Thymus (tissue), 14 donors: ENCODE measurements at places on chromosomes 4 and X. TPM values are rescaled to one million over a fixed set of nuclear protein-coding genes. Genes with fewer than 3 reads are reported as not detected.

TRPC3 gene
- 0.24 TPM for total RNA-seq

SLC38A5 gene
- total RNA-seq: 8.7 TPM

GEMIN8 gene
- total RNA-seq: 12.8 TPM

GDI1 gene
- total RNA-seq: 39.2 TPM

EPHA5 gene
- 0.05 TPM for total RNA-seq

OTC gene
- 0.05 TPM for total RNA-seq

GRCh38 chrX:48022738-48023137, 15.9 kb downstream of the SPACA5 start:
- no peak for DNase-seq

- no peak for DNase-seq
Observed at GRCh38 chr4:150315691-150316090, 237.4 kb downstream of the DCLK2 start.

DNA sequence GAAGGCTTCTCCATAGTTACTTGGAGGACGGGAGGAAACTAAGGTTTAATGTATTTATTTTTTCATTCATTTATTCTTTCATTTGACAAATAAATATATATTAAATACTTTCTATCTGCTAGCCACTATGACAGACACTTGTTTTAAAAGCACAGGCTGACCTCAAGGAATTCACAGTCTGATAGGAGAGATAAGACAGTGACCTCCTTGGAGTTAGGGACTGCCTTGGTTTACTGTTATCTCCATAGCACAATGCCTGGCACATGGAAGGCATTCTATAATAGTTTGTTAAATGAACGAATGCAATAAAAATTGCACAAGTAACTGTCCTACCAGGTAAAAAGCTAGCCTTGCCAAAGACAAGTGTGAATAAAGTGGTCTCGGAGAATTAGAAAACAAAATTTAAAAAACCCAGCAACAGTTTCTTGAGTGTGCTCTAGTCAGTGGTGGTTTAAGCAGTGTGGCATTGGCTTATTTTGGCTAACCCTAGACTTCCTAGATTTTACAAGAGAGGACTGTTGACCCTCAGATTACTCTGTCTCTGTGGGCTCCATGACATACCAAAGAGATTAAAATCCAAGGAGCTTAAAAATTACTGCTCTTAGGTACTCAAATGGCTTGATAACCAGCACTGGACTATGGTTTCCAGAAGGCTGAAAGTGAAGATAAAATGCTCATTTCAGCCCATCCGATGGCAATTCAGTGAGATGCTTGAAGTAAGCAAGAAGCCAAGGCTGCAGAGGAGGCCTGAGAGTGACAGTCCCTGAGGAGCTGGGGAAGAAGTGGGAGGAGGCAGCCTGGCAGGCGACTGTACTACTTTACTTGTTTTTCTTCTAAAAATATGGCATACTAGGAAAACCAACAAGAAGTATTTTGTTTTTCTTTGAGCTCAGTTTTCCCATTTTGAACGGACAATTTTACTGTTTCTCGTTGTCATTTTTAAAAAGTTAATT, 9.6 kb downstream of the AFP start:
- no peak for DNase-seq

DNA sequence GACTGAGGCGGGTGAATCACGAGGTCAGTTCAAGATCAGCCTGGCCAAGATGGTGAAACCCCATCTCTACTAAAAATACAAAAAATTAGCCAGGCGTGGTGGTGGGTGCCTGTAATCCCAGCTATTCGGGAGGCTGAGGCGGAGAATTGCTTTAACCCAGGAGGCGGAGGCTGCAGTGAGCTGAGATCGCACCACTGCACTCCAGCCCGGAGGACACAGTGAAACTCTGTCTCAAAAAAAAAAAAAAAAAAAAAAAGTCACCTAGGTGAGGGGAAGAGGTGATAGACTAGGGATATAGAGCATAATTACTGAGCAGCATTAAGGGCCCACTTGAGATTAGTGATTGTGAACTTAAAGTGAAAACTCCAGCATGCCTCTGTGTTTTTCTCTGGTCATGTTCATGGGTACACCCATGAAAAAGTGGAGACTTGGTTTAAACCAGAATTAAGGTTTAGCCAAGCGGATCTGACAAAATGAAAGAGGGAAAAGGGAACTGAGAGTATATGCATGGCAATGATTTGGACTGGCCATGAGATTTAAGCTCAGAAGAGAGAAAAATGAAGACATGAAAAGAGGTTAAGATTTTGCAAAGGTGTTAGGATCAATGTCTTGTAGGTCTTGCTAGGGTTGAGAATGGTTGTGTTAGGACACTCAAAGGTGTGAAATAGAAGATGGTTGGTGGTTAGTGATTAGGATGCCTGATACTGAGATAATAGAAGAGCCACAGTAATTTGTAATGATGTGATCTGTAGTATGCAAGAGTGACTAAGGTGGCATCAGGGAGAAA, 105.0 kb downstream of the RAB28 start:
- DNase-seq: no peak

- no peak for DNase-seq
Observed at GRCh38 chr4:47415719-47416118, 47.8 kb downstream of the COMMD8 start.

GRCh38 chrX:134013524-134013923, 28.1 kb upstream of the GPC3 start:
- no peak for DNase-seq

DNA sequence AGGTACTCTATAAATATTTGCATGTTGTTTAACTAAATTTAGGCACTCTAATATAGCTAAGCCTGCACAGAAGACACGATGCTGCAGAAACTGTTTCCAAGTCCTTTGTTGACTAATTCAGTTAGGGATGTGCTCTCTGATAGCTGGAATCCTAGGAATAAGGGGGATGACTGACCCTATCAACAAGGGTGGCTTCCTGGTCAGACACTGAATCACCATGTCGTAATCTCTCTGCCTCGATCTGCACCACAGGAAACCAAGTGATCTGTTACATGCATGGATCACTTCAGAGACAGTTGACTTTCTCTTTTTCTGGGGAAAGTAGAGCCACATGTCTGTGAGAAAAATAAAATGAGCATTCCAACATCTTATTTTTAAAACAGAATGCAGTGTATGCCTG, 169.1 kb downstream of the GUCY2F start:
- DNase-seq: no peak

DNA sequence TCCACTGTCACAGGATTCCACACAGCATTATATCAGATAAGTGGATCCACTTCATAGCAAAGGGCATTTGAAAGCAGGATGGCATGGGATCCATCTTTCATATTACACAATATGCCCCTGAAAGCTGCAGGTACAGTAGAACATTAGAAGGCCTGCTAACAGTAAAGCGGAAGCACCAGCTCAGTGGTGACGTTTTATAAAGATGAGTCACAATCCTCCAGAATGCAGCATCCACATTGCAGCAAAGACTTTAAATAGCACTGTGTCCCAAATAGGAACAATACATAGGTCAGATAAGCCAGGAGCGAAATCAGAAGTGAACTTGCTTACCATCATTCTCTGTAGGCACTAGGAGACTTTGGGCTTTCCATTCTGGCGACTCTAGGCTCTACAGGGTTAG, 609.5 kb upstream of the FAT1 start:
- no peak for DNase-seq

- no peak for DNase-seq
Observed at GRCh38 chr4:86048426-86048825, 311.4 kb downstream of the MAPK10 start.

GRCh38 chr4:1291091-1291490, 1.4 kb downstream of the MAEA start:
- no peak for DNase-seq

DNA sequence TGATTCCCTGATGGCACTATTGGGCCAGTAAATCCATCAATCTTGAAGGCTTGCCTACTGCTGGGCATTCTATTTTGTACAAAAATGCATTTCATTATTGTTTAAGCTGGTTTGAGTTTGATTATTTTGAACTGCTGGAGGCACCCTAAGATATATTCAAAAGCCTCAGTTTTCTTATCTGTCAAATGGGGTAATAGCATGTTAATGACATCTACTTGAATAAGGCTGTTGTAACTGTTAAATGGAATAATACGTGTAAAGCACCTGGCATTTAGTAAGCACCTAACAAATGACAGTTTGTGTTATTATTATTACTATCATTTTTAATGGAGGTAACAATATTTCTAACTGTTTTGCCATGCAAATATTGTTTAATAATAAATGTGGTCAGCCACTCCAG, 6.9 kb upstream of the SMIM43 start:
- no peak for DNase-seq

- no peak for DNase-seq
Observed at GRCh38 chr4:122548452-122548851, 72.4 kb downstream of the IL21 start.

DNA sequence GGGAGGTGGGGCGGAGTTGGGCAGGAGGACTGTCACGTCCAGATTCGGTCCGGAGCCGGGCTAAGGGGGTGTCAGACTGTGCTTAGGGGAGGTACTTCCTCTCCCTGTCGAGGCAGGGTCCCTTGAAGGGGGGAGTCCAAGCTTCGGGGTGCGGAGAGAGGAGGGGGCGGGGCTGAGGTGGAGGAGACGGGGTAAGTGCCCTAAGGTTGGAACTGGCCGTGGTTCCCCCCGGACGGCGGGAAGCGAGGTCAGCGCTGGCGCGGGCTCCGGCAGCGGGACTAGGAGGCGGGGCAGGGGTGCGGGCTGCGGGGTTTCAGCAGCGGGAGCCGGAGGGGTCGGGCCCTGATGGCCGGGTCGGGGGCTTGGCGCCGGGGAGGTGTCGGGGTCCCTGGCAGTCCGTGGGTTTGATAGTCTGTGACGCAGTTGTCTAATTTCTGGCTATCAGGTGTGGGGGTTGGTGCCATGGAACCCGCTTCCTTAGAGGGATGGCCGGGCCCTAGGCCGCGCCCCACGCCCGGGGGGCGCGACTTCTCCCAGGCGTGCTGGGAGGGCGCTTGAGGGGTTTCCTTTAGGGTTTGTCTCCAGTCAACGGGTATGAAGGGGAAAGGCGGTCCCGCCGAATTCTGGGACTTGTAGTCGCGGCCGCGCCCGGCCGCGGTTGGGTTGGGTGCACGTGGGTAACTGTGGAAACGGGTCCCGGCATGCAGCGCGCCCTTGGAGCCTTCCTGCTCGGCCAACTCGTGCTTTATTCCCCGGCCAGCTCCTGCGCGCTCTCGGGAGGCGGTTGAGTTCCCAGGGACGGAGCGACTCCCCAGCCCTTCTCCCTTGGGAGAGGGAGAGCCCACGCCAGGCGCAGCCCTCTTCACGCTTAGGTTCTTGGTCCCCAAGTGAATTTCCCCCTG, 1.5 kb downstream of the DCUN1D4 start:
- peak; percentile 89 for DNase-seq

GRCh38 chrX:131262200-131262599, 26.9 kb downstream of the IGSF1 start:
- no peak for DNase-seq

- DNase-seq: no peak
Observed at GRCh38 chr4:75042601-75043208, 109.8 kb downstream of the PARM1 start.

- no peak for DNase-seq
Observed at GRCh38 chr4:185872747-185873380, 60.9 kb upstream of the SORBS2 start.

GRCh38 chr4:113325876-113326615, 276.6 kb downstream of the ANK2 start:
- no peak for DNase-seq

DNA sequence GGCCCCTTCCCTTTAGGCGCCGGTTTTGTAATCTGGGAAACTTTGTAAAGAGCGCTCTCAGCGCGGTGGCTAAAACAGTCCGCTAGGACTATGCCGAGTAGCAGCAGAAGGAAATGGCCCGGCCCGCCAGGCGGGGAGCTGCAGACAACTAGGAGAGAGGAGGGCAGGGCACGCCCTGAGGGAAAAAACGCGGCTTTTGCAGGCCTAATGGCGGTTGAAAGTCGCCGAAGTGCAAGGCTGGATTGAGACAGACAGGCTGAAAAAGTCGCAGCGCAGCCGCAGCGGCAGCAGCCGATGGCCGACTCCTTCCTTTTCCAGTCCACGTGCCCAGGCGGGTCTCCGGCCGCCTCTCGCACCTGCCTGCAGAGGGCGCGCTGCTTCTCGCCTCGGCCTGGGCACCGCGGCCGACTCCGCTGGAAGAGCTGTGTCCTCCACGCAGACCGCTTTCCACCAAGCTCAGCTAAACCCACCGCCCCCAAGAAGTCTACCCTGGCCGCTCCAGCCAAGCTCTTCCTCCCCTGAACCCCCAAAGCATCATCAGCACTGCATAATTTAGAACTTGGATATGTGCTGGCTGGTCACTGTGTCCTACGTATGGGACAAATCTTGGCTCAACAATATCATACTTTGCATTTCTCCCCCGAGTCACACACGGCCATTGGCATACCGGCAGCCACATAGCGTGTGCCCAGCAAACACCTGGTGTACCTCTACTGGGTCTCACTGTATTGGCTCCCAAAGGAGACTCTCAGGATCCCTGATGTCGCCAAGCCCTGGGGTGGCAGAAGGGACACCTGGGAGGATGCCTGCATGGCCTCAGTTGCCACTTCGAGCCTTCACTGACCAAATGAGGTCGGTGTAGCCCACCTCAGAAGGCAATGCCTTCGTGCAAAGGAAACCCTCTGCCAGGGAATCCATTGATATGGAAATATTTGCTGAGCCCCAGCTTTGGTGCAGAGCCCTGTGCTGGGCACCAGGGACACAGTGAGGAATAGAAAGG, 14.5 kb downstream of the SLC25A5 start:
- peak; percentile 44 for DNase-seq

DNA sequence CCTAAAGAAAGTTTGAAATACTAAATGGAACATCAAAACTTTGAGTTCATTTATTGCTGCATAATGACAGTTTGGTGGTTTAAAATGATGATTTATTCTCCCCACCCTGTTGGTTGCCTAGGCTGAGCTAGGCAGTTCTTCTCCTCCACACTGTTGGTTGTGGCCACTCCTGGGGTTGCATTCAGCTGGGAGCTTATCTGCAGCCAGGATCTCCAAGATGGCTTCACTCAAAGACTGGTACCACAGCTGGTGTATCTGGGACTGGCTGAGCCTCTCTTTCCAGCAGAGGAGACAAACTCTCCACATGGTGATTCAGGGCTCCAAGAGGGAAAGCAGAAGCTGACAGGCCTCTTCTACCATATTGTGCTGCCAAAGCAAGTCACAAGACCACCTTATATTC, 33.1 kb downstream of the MSL3 start:
- DNase-seq: peak; percentile 62

DNA sequence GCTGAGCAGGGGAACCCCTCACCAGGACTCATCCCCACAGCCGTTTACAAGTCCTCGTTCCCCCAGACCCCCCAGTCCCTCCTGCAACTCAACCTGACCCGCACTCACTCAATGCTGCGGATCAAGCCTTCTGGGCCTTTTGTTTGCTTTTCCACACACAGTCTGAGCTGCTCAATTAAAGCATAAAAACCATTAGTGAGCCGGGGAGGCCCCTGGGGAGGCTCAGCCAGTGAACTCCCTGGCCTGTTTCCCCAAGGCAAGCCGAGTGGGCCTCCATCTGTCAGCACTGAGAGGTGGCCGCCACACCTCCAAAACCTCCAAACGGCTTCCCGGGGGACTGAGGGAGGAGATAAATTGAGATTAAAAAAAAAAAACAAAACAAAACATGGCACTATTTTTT, 158.5 kb downstream of the SHOX start:
- DNase-seq: no peak

- DNase-seq: no peak
Observed at GRCh38 chr4:123848606-123849005, 452.0 kb downstream of the SPRY1 start.
